ENCODE measurements at places on chromosomes 12 and 14. TPM values are rescaled to one million over a fixed set of nuclear protein-coding genes. Genes with fewer than 3 reads are reported as not detected.
A peak's percentile ranks its signal among the peaks of the same experiment; 100 is the strongest.

Gene ERG28
- total RNA-seq: 38.4 TPM

Gene ACOT4
- total RNA-seq: 2.8 TPM

Gene PARPBP
- 11.0 TPM for total RNA-seq

Gene CLEC4D
- not detected for total RNA-seq

Gene AMN
- total RNA-seq: 169 TPM

Gene GPRC5A
- 49.8 TPM for total RNA-seq

DNA sequence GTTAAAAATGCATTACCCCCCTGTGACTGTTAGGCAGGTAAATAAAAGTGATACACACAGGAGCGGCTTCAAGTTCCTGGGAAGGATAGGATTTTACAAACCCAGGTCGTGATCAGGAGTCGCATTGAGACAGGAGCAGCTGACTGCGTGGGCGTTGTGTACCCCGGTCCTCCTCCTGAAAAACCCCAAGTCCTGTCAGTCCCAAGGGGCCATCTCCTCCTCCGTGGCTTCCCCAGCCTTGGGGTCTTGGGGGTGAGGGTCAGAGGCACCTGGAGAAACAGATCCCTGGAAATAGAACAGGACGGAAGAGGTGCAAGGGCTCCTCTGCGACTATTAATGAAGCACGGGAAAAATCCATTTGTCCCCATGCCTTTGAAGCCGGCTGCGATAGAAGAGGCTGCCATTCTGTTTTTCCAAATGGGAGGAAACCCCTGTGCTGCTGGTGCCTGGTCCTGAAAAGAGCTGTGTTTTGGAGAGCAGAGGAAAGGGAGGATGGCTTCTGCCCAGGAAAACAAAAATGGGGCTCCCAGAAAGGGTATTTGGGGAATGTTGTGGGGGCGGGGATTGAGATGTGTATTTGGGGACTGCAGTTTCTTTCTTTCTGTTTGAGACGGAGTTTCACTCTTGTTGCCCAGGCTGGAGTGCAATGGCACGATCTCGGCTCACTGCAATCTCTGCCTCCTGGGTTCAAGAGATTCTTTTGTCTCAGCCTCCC, 143.1 kb downstream of the ZNF664 start:
- DNase-seq: no peak
- no peak overlapping the region for H3K4me3 ChIP-seq
- H3K27ac ChIP-seq: no peak overlapping the region
- H3K36me3 ChIP-seq: no peaks in the 10 kb centered on the region
- H3K4me1 ChIP-seq: no peaks in the 10 kb centered on the region
- no peaks in the 10 kb centered on the region for H3K27me3 ChIP-seq

GRCh38 chr14:26389646-26390508, 208.0 kb downstream of the NOVA1 start:
- no peak overlapping the region for H3K27ac ChIP-seq
- DNase-seq: peak; percentile 9
- H3K4me3 ChIP-seq: no peak overlapping the region
- H3K4me1 ChIP-seq: peaks cover 11% of the 10 kb centered on the region
- peaks cover 4% of the 10 kb centered on the region for H3K27me3 ChIP-seq
- no peaks in the 10 kb centered on the region for H3K36me3 ChIP-seq

GRCh38 chr12:77122661-77123060, 57.3 kb upstream of the E2F7 start:
- H3K4me3 ChIP-seq: no peak overlapping the region
- no peaks in the 10 kb centered on the region for H3K4me1 ChIP-seq
- H3K27me3 ChIP-seq: peaks cover 2% of the 10 kb centered on the region
- DNase-seq: no peak
- H3K36me3 ChIP-seq: no peaks in the 10 kb centered on the region

DNA sequence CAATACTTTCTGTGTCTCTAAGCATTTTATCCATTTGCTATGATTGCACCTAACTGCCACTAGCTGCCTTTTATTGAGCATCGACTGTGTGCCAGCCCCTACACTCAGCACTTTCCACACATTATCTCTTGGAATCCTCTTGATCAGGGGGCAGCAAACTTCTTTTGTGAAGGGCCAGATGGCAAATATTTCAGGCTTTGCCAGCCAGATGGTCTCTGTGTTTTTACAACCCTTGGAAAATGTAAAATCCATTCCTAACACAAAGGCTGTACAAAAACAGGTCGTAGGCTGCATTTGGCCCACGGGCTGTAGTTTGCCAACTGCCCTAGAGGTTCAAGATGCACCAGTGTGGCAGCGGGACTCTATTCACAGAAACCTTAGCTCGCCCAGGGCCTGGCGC, 19.5 kb downstream of the FOXN4 start:
- H3K4me1 ChIP-seq: no peaks in the 10 kb centered on the region
- H3K27me3 ChIP-seq: peaks cover 6% of the 10 kb centered on the region
- no peak overlapping the region for H3K4me3 ChIP-seq
- no peaks in the 10 kb centered on the region for H3K36me3 ChIP-seq
- no peak overlapping the region for H3K27ac ChIP-seq
- DNase-seq: no peak

DNA sequence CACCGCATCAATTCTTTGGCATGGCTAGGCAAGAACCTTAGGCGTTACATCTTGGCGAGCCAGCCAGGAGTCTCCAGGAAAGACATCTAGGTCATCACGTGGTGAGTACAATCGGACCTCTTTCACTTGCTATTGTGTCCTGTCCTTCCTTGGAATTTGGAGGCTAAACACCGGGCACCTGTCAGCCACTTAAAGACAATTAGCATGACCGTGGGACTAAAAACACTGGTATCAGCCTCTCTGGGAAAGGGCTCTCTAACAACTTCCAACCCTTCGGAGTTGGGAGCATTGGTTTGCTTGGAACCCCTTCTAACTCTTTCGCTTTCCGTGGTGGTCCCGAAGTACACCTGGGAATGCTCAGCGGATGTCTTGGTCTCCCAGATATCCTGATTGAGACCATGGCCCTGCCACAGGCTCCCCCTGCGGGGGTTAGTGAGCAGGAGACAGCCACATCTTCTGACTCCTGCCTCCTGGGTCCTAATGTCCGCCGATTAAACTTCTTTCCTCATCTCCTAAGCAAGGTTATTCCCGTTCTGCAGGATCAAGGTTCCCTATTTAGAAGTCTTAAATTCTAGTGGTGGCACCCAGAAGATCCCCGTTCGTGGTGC, 971.7 kb downstream of the FSCB start:
- H3K4me3 ChIP-seq: no peak overlapping the region
- H3K4me1 ChIP-seq: no peaks in the 10 kb centered on the region
- DNase-seq: no peak
- H3K27ac ChIP-seq: no peak overlapping the region

GRCh38 chr12:93019975-93020630, 91.0 kb upstream of the EEA1 start:
- DNase-seq: peak; percentile 84
- H3K4me3 ChIP-seq: no peak overlapping the region
- H3K27ac ChIP-seq: peak overlapping the region; percentile 94
- peaks cover 58% of the 10 kb centered on the region for H3K4me1 ChIP-seq
